Stromal cell of bone marrow (primary cell): ENCODE measurements at places on chromosomes 2 and 18.

- no peak for DNase-seq
Observed at GRCh38 chr2:217683106-217683870, 319.5 kb downstream of the TNS1 start.

DNA sequence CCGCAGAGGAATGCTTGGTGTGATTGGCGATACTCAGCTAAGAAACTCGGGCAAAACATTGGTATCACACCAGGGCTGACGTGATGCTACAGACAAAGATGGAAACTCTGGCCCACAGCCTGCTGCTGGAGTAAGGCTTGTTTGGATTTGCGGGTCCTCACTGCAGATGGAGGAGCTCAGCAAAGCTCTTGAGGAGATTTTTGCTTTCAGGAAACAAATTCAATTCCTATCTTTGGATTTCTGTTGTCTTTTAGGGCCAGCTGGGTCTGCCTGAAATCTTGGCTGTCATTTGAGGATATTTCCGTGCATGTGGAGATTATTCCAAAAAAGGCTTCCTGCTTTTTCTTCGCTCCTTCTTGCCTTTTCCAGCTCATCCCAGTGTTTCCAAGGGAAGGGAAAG is 475.8 kb downstream of the TSN start:
- no peak for DNase-seq

DNA sequence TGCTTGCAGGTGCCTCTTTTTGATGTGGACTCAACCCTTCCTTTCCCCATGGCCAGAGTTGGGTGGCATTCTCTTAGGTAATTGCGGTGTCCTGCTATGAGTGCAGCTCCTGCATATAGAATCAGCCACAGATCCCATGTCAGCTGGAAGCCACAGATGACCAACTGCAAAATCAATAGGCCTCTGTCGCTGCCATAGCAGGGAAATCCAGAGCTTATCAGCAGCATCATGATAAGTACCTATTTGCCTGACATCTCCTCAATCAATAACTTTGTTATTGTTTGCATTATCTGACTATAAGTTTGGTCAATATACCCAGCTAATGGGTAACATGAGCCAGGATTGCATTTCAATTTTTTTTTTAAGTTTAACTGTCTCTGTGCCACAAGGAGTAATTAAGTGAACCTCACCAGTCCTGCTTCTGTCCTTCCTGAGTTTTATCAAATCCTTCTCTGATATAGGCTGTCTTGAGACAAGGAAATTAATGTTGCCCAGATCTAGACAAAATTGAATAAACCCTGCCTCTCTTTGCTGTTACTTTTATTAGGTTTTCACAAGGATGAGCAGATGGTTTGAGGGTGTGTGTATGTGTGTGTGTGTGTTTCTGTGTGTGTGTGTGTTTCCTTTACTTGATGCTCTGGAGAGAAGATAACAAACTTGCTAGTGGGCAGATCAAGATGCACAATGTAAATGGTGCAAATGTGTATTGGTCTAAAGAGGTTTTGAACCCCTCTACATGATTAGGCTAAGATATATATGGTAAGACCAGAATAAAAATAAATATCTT is 59.6 kb upstream of the CREB1 start:
- DNase-seq: no peak

- no peak for DNase-seq
Observed at GRCh38 chr18:11148680-11149440, 509 bp downstream of the PIEZO2 start.

DNA sequence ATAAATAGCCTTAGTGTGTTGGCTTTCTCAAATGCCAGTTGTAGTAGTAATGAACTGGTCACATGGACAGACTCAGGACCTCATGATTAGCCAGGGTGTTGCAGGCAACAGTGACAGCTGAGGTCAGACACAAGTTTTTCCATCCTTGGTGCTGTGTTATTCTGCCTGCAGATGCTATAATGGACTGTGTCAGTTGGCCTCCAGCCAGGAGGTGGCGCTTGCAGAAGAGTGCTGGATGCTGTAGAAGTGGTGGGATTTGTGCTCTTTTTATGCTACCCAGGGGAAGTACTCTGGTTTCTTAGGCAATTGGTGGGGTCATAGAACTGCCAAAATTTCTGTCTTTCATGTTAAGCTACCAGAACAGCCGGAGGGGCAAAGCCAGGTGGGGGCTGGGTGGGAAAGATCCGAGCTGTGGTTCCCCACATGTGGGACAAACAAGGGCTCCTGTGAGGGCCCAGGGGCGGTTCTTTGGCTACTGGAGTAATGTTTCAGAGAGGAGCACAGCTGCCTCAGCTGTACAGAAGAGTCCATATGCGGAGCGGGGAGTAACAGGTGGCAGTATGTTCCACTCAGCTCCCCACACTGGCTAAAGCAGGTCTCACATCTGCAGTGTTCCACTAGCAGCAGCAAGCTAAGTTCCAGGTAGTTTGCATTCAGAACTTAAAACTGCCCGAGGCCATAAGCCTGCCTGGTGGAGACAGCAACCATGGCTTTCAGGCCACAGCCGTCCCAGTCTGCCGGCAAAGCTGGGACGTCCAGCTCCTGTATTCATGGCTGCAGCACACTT is 104.4 kb downstream of the GULP1 start:
- no peak for DNase-seq

DNA sequence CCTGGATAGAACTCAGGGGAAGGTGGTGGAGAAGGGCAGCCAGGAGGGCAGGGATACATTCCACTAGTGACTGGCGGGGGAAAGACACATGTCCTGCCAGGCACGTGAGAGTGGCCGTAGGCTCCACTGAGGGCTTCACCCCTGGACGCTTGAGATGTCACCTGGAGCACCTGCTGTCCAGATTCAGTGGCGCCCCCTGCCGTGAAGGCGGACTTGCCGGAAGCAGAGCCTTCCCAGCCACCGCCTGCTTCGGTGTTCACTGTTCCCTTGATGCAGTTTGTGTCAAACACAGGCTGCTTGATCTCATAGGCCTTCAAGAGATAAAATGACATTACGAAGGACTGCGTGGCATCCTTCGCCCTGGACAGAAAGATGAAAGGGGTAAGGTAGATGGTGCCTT is 335.3 kb downstream of the ZNF521 start:
- no peak for DNase-seq

DNA sequence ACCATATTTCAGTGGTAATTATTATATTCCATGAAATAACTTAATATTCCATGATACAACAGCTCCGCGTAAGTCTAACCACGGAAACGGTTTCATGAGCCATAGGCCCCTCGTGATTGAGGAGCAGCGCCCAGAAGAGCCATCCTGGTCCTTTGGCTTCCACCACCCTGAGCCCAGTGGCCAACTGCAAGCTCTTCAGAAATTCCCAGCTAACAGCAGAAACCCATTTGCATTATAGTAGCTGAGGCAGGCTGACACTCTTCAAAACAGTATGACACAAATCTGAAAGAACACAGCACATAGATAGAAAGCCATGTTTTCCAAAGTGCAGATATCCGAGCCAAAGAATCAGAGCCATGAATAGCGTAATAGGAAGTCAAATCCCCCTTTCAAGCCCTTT is 120.9 kb upstream of the NFATC1 start:
- DNase-seq: no peak

GRCh38 chr2:20496076-20496872 is 49.4 kb downstream of the RHOB start:
- DNase-seq: peak; percentile 71

GRCh38 chr2:230640540-230641011 is 72.1 kb upstream of the CAB39 start:
- DNase-seq: no peak

DNA sequence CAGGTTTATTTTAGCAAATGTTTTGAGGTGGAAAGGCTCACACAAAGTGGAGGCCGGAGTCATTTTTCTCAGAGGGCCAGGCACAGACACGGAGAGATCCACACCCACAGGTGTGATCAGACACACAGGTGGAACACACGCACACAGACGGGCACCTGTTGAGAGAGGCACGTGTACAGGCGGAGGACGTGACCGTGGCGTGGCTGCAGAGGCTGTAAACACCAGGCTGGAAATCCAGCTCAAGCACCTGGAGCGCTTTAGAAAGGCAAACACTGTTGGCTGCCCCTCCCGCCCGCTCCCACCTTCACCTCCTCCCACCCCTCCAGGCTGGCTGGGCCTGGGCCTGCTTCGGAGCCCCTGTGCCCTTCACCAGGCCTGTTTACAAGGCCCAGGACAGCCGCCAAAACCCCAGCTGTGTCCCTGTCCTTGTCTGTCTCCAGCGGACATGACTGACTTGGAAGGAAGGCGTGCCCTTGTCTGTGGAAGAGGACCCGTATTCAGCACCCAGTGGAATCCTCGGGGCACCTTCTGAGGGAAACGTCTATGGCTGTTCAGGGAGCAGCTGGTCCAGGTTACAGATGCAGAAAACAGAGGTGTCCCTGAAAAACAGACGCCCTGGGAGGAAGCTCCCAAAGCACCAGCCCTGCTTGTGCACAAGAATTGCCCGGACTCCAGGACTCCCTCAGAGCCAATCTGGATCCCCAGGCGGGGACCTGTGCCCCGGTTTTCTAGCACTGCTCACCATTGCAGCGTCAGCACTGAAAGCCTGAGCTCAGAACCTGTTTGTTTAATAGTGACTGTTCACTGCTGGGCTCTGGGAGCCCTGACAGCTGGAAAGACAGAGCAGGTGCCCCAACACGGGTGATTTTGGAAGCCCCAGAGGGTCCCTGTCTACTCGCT is 134.3 kb upstream of the HAAO start:
- DNase-seq: no peak

GRCh38 chr18:63905361-63905760 is 2.4 kb upstream of the SERPINB10 start:
- DNase-seq: no peak

DNA sequence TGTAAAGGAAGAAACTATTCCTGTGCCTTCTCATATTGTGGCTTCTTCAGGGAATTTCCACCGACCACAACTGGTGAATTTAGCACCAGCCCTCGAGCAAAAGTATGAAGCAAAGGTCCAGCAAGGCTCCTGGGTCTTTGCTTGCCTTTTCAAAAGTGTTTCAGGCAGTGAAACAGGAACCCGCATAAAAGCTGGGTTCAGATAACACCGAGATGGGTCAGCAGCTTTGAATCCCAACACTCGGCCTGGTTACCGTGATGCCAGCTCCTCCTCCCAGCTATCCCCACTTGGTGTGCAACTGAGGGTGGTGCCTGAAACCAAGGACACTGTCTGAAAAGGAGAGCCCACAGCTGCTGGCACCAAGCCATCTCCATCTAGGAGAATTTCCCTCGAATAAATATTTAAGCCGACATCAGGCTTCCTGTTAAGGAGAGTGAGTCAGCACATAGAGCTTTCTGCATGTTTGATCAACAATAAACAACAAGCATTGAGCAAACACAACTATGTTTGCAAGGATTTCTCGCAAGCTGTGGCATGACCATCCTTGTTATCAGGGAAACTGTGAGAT is 69.5 kb downstream of the ANTXR1 start:
- DNase-seq: no peak

GRCh38 chr2:158999458-158999857 is 31.0 kb downstream of the TANC1 start:
- no peak for DNase-seq

- DNase-seq: no peak
Observed at GRCh38 chr18:7325126-7325430, 94.2 kb downstream of the LRRC30 start.

GRCh38 chr2:97831121-97831520 is 117.7 kb downstream of the ZAP70 start:
- no peak for DNase-seq

DNA sequence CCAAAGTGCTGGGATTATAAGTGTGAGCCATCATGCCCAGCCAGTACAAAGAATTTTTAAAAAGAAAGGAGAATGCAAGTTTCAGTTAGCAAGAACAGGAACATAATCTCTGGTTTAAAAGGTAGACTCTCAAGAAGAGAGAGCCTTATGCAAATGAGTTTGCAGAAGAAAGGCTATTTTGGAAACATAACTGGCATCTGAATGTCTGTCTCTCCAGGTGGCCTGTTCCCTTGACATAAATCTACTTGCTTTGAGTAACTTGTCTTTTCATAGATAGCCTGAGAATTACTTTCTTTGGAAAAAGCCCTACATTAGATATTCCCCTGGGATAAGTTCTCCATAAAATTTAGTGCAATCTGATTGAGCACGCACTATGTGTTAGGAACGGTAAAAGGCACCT is 109.6 kb downstream of the ICOS start:
- DNase-seq: no peak

DNA sequence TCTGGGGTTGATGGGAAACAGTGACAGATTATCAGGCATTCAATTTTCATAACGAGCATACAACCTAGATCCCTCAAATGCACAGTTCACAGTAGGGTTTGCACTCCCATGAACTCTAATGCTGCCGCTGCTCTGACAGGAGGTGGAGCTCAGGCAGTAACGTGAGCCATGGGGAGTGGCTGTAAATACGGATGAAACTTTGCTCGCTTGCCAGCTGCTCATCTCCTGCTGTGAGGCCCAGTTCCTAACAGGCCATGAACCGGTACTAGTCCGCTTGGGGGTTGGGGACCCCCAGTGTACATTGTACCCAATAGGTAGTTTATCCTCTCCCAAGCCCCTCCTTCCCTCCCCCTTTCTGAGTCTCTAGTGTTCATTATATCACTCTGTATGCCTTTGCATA is 94.6 kb downstream of the PTH2R start:
- no peak for DNase-seq

GRCh38 chr2:129722306-129723019 is 257.0 kb upstream of the RAB6C start:
- no peak for DNase-seq

GRCh38 chr2:170262806-170263205 is 84.9 kb downstream of the MYO3B start:
- DNase-seq: no peak

DNA sequence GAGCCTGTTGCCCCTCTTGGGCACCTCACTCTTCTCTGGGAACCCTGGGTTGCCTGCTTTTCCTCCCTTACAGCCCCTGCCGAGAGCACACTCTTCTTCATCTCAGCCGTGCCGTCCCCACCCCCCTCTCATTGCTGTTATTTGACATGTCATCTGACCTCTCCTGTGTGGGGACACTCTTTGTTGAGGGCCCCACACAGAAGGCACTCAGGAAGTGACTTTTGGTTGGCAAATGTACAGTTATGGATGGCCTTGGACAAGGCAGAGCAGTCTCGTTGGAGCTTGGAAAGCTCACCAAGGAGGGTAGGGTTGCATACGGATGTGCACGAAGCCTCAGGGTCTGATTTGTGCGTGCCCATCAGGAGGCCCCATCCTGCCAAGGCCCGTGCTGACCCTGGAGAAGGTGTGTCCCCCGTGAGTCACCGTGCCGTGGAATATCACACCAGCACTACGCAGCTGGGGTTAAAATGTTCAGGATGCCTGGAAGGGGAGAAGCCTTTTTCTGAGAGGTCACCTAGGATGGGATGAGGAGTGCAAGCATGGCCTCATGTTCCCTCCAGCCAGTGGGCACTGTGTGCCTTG is 93.9 kb downstream of the CTIF start:
- DNase-seq: no peak

DNA sequence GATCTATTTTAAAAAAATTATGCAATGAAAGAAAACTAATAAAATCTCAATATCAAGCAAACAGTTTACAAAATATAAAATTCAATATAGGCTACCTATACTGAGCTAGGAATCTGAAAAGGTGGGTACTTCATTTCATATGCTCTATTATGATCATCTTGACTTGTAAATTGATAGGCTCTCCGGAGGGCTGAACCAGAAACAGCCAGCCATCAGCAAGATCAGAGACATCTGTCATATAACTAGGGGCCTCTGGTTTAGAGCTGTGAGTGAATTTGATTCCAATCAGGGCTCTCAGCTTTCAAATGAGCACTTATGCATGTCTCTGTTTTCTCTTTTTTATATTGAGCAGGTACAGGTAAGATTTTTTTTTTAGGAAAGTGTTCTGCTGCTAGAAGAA is 114.2 kb downstream of the SPHKAP start:
- DNase-seq: no peak

- no peak for DNase-seq
Observed at GRCh38 chr2:54364409-54364808, 91.7 kb upstream of the SPTBN1 start.
